ENCODE measurements at places on chromosomes 2 and 18.

DNA sequence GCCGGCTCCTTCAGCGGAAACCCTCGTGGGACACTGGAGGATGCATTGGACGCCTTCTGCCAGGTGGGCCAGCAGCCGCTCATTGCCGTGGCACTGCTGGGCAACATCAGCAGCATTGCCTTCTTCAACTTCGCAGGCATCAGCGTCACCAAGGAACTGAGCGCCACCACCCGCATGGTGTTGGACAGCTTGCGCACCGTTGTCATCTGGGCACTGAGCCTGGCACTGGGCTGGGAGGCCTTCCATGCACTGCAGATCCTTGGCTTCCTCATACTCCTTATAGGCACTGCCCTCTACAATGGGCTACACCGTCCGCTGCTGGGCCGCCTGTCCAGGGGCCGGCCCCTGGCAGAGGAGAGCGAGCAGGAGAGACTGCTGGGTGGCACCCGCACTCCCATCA is 7.8 kb upstream of the CENPA start:
- DNase-seq: no peak

- DNase-seq: no peak
Measured at GRCh38 chr2:197615016-197615652, 60.3 kb downstream of the RFTN2 start.

GRCh38 chr2:179521944-179522343 is 257.3 kb upstream of the SESTD1 start:
- no peak for DNase-seq

DNA sequence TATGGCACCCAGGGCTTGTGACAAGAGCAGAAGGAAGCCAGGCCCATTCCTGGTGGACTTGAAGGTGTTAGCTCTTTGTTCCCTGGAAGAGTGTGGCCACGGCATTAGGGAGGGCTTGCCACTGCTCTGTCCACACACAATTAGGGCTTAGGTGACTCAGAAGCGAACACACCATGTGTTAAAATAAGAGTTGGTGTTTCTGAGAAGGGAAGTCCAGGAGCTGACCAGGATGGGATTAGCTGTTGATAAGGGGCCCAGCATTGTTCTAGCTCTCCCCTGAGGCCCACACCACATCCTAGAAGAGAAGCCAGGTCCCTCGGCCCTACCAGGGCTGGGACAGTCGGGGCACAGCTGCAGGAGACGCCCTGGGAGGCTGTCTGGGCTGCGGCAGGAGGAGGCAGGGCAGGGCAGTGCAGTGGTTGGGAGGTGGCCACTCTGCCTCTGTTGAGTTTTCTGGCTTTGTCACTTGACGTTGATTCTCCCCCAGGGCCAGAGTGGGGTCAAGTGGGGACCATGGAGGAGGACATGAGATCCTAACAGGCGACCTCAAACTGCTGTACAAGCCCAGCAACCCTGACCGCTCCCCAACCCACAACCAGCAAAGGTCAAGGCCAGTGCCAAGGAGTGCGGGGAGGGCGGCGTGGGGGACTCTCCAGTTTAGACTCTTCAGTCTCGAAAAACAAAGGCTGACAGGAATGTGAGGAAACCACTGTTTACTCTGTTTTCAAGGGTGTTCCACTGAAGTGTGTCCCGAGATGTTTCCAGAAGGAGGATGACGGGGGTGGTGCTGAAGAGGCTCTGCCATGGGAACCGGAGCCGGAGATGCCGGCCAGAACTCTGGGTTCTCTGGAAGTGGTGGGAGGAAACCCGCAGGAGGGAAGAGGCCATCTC is 16.8 kb downstream of the GNLY start:
- DNase-seq: no peak

DNA sequence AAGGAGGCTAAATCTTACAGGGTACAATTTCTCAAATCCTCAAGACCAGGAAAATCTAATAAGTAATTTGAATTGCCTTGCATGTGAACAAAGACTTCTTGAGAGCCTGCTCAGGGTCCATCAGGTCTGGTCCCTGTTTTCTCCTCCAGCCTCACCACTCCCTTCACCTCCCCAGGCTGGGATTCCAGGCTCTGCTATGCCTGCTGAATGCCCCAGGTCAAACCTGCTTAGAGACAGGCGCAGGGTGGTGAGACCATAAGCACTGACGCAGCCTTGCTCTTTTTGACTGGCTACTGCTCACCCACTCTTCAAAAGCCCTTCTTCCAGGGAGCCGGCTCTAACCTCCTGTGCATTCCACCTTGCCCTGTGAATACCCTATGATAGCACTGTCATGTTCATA is 356.4 kb upstream of the ACVR2A start:
- DNase-seq: no peak

- DNase-seq: no peak
Measured at GRCh38 chr2:24022975-24023575, 13.2 kb downstream of the MFSD2B start.

DNA sequence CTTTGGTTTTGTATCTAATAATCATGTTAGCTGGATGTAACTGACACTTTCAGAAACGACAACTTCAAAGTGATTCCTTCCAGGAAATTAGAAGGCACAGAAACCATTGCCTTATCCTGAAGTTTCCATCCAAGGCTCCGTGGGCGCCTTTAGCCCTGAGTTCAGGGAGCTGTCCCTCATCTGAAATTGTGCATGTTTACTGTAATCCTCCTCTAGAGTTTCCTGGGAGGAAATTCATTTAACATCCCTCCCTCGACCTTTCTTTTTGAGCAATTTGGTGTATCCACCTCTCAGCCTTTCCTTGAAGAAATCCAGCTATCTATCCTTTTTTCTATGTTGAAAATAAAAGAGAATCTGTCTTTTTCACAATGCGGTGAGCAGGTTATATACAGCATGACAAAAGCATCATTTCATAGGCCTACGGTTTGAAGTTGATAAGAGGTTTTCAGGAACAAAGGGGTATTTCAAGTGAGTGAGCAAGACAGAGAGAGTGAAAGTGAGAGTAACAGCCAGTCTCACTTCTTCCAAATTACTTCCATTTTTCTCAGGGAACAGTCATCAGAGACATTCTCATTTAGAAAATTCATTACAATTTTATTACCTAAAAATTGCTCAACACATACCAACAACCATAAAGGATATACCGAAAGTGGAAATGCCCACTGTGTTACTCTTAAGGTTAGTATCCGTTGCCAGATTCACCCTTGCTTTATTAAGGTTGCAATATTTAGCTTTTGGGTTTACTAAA is 167.3 kb downstream of the MREG start:
- DNase-seq: no peak

GRCh38 chr2:22274661-22275060 is 1110.3 kb upstream of the KLHL29 start:
- DNase-seq: no peak

GRCh38 chr2:54704238-54704637 is 19.2 kb upstream of the EML6 start:
- DNase-seq: no peak

DNA sequence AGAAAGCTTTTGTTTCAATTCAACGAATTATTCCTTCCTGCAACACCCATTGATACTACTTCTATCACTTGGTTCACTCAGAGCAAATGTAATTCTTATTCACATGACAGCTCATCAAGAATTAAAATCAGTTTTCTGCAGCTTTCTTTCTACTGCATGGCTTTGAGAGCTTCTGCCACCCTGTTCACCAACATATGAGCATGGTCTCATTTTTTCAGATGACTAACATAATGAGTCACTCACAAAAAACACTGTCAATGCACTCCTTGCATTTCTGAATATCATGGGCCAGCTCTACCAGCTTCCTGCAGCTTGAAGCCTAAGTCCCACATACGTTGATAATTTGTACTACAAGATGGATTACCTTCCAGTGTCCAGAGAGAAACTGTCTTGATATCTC is 342.9 kb downstream of the LRATD1 start:
- DNase-seq: no peak

- no peak for DNase-seq
Measured at GRCh38 chr18:38033282-38033681, 467.7 kb upstream of the CELF4 start.

GRCh38 chr2:69830045-69830905 is 815 bp downstream of the GMCL1 start:
- DNase-seq: peak; percentile 50

DNA sequence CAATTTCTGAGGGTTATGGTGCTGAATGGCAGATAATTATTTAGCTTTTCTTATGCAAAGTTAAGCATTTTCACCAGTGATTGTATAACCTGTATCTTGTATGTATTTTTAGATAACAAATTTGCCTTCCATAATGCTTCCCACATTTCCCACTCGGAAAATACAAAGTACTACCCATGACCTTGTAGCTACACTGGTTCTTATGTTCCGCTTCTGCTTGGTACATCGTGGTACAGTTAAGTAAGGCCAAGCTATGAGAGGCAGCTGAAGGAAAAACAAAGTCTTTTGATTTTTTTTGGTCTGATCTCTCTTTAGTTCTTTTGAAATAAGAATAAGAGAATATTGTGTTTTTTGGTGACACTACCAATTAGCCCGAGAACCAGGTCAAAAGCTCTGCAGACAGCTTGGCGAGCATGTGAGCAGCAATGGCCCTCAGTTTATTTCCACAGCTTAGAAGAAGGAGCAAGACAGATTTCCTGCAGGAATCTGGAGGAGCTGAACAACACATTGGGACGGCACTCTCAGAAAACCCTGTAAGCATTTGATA is 26.8 kb downstream of the SH3YL1 start:
- DNase-seq: no peak

DNA sequence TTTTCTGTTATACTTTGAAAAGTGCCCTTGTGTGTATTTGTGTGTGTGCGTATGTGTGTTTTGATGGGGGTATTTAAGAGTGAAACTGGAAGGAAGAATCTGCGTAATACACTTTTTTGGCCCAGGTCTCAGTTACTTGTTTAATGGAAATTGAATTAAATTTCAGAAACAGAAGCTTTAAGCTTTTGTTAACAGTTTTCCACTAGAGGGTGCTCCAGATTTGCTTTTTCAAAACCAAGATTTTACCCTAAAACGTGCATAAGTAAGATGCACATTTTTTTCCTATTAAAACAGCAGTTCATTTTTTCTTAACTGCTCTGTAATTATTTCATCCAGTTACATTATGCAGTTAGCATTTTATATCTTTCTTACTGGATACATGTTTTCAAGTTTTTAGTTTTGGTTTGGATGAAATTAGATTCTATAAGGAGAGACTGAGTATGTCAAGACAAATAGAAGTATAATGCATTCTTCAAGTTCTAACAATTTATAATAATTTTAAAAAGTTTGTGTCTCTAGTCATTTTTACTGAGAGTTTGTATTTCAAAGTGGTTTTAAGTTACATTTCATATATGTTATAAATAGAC is 97.2 kb downstream of the PIK3C3 start:
- peak; percentile 7 for DNase-seq

- DNase-seq: no peak
Measured at GRCh38 chr2:109000738-109001137, 11.7 kb upstream of the EDAR start.

DNA sequence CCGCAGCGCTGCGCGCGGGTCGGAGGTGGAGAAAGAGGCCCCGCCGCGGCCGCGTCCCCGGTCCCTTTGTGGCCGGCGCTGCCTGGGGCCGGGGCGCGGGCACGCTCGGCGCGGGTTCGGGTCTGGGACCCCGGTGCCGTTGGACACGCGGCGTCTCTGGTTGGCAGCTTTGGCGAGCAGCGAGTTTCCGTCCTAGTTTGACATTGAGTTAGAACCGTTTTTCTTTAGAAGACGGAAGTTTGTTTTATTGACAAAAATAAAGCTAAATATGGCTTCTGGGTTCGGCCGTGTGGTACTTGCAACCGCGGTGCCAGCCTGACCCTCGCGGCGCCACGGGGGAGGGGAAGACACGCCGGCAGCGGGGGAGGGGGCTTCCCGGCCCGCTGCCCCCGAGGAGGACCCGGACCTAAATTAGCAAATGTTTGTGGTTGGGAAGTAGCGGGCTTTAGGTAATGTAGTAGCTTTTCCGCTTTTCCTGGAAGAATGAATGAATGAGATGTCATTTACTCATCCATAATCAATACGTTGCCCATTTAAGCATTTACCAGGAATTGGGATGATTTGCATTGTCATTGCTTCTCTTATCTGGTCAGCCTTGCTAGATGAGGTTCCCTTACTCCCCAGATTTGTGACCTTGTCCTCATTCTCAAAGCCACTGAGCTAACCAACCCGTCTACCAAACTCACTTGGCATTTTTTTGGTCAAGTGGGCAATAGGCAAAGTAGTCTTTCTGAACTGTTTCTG is 530 bp downstream of the GALNT1 start:
- DNase-seq: no peak

DNA sequence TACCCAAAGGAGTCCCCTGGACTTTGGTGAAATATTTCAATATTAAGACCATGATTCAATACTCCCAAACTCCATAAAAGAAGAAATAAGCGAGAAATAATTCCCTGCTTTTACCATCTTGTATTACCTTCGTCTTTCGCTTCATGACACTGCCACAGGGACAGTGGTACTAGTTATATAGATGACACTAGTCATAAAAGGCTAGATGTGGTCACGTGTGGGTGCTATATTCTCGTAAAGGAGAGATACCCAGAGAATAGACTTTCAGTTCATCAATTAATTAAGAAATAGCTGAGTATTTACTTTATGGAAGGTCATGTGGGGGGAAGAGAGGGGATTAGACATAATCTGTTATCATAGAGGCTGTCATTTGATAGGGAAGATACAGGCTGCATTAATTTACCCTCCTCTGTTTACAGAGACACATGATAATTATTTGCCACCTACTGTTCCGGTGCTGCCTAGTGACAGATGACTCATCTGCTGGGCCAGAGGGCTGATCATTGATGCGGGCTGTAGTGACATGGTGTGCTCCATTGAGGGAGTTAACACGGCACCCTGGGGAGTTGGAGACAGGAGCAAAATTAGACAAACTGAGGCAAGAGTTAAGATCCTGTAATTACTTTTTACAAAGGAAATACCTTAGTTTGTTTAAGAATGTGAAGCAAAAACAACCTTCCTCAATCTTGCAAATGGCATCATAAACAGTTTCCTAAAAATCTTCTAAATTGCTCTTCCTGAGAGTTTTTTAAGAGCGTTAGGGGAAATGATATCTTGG is 78.2 kb upstream of the ITGB6 start:
- DNase-seq: no peak

- DNase-seq: no peak
Measured at GRCh38 chr2:34729845-34730244, 1130.7 kb upstream of the FAM98A start.

DNA sequence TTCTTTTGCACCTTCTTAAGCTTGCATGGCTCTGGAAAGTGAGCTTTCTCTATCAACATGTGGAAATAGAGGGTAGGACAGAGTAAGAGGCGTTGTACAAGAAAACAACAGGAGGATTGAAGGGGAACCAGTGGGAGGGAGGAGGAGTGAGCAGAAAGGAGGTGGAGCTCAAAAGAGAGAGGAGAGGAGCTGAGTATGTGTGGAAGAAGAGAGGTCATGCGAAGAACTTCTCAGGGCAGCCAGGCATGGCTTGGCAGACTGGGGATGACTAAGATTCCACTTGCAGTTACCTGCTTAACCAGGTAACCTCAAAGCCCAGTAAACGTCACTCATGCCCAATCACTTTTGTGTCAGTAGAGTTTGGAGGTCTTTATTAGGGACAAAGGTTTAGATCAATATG is 105.1 kb downstream of the BCL2L11 start:
- no peak for DNase-seq

DNA sequence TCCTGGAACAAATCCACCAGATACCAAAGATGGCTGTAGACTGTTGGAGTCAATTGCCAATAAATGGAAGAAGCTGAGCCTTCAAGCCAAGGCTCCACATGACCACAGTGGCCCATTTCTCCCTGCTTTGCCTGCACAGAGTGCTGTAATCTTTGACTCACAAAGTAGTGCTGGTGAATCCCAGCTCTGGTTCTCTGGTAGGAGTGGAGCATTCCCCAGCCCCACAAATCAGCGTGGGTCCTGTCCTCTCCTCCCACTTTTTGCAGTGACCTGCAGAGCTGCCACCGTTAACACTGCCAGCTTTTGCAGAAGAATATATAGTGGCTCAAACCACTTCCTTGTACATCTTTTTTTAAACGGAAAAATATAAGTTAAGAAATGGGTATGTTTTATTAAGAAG is 93.9 kb downstream of the MGAT5 start:
- no peak for DNase-seq

Measured in KG1 (cell line).